ENCODE measurements at places on chromosomes 16 and 17. TPM values are rescaled to one million over a fixed set of nuclear protein-coding genes. Genes with fewer than 3 reads are reported as not detected.
A peak's percentile ranks its signal among the peaks of the same experiment; 100 is the strongest.

DNA sequence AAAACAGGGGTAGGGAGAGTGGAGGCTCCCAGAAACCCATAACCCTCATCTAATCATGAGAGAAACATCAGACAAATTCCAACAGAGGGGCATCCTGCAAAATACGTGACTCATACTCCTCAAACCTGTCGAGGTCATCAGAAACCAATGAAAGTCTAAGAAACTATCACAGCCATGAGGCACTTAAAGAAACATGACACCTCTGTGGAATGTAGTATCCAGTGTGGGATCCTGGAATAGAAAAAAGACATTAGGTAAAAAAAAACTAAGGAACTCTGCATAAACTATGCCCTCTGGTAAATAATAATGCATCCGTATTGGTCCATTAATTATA, 16.4 kb downstream of the CDH5 start:
- DNase-seq, result no peak
- no peak overlapping the region for H3K4me3 ChIP-seq
- no peaks in the 10 kb centered on the region for H3K36me3 ChIP-seq
- H3K27ac ChIP-seq, result no peak overlapping the region

- H3K4me1 ChIP-seq, result peaks cover 44% of the 10 kb centered on the region
- no peaks in the 10 kb centered on the region for H3K27me3 ChIP-seq
- peaks cover 75% of the 10 kb centered on the region for H3K36me3 ChIP-seq
- peak overlapping the region; percentile 5 for H3K27ac ChIP-seq
- no peak for DNase-seq
Measured at GRCh38 chr17:19958023-19958422, 19.6 kb downstream of the AKAP10 start.

DNA sequence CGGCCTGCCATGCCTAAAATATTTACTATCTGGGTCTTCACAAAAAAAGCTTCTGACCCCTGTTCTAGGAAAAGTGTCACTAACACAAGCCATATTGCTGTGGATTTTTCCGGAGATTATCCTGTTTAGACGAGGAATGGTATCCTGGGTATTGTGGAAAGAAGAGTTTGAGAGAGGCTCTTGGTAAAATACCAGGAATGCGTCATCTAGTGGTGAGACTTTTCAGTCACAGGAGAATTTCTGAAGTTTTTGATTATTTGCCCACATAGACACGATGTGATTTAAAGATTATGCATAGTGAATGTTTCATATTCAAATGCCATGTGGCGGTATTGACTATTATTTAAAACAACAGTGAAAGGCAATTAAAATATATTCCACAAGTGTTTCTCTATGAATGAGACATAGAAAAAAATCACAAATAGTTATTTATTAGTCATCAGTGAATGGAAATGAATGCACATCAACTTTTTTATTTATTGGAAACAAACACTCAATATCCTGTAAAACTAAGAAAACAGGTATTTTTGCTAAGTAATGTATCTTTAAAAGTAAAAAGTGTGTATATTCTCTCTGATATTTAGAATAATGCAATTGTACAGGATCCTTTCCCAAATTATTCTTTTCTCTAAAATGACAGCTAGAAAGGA, 7.8 kb downstream of the KRT28 start:
- no peak overlapping the region for H3K4me3 ChIP-seq
- DNase-seq, result no peak
- no peaks in the 10 kb centered on the region for H3K27me3 ChIP-seq
- H3K27ac ChIP-seq, result no peak overlapping the region
- no peaks in the 10 kb centered on the region for H3K4me1 ChIP-seq

DNA sequence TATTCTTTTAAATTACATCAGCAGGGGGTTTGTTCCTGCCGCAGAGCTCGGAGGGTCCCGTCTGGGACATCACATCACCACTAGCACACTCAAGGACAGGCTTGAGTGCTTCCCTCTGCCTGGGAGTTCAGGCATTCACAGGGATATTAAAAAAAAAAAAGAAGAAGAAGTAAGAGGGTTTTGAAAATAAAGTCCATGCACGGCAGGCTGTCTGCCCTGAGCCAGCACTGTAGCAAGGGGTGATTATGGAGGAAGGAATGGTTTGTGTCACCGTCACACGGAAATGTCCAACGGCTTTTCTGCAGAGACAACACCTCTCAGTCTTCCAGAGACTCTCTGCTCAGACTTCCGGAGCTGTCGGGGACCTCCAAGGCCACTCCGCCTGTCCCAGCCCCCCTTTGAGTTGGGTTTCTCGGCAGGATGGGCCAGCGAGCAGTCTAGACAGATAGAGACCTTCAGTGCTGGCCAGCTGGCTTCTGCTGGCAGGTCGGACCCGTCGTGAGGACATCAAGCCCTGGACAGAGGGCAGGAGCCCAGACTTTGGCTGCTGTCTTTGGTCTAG, 33.6 kb downstream of the MEOX1 start:
- no peak overlapping the region for H3K4me3 ChIP-seq
- H3K27ac ChIP-seq, result no peak overlapping the region

The CHST5 gene
- total RNA-seq, result 23.2 TPM

The CHMP6 gene
- total RNA-seq, result 11.6 TPM

- DNase-seq, result no peak
- no peak overlapping the region for H3K27ac ChIP-seq
- no peaks in the 10 kb centered on the region for H3K4me1 ChIP-seq
- H3K27me3 ChIP-seq, result no peaks in the 10 kb centered on the region
Measured at GRCh38 chr16:79534143-79534542, 66.4 kb downstream of the MAF start.

- H3K27ac ChIP-seq, result no peak overlapping the region
- H3K36me3 ChIP-seq, result no peaks in the 10 kb centered on the region
- H3K4me1 ChIP-seq, result no peaks in the 10 kb centered on the region
- peaks cover 17% of the 10 kb centered on the region for H3K27me3 ChIP-seq
- H3K4me3 ChIP-seq, result no peak overlapping the region
- no peak for DNase-seq
Measured at GRCh38 chr16:88357317-88358022, 25.3 kb upstream of the ZNF469 start.

DNA sequence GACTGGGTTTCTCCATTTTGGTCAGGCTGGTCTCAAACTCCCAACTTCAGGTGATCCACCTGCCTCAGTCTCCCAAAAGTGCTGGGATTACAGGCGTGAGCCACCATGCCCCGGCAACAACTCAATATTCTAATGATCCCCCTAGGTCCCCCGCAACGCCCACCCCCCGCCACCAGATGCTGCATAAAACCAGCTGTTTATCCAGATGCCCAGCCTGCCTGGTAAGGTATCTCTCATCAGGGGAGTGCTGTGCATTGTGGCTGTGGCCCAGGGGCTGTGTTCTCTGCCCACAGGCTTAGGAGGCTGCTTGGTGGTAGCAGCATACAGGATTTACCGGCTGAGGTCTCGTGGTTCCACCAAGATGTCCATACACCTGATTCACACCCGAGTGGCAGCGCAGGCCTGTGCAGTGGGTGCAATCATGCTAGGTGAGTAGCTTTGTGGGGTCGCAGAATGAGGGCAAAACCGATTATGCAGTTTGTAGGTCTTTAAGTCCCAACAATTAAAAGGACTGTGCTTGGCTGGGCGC, 1.3 kb downstream of the HIGD1B start:
- no peak overlapping the region for H3K4me3 ChIP-seq
- H3K27ac ChIP-seq, result no peak overlapping the region
- H3K4me1 ChIP-seq, result no peaks in the 10 kb centered on the region
- H3K36me3 ChIP-seq, result peaks cover 52% of the 10 kb centered on the region
- no peak for DNase-seq

Data from stomach (tissue), 19 donors.